ENCODE measurements at places on chromosomes 12 and 14.
A peak's percentile ranks its signal among the peaks of the same experiment; 100 is the strongest.

DNA sequence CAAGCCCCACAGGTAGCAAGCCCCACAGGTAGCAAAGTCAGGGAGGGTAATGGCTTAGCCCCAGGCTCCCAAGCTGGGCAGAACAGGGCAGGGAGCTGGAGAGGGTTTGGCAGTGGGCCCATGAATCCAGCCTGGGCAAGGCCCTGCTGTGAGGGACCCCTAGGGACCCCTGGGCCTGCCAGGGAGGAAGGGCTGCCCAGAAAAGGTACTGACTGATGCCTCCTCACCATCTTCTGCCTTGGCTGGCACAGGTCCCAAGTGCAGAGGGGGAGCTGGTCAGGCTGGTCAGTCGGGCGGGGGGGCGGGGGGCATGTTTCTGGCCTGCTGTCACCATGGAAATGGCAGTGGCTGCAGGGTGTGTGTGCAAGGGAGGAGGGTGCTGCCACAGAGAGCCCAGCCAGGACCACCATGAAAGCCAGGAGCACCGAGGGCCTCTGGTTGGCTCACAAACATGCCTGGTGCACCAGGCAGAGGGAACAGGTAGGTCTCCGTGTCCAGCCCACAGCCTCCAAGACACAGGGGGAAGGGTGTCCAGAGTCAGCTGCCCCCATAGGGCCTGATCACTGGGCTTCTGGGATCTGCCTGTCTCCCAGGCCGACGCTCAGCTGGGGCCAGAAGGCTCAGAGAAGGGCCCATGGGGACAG, 1.5 kb upstream of the CRIP2 start:
- DNase-seq: no peak

DNA sequence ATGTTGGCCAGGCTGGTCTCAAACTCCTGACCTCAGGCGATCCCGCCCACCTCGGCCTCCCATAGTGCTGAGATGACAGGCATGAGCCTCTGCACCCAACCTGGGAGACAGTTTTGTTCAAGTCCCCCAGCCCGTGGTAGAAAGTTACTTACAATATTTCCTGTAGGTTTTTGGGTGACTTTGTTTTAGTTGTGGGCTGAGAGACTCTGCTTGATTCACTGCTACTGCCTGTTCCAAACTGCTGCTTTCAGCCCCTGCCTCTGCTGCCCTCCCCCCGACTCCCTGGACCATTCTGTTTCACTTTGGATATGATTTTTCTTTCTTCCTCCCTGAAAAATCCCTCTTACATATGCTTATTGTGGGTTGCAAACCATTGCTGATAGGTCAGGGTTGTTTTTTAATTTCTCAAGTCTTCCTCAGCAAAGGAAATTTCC, 13.4 kb upstream of the PCNX1 start:
- DNase-seq: no peak

- DNase-seq: peak; percentile 62
Observed at GRCh38 chr12:132162508-132163031, 18.3 kb downstream of the NOC4L start.

DNA sequence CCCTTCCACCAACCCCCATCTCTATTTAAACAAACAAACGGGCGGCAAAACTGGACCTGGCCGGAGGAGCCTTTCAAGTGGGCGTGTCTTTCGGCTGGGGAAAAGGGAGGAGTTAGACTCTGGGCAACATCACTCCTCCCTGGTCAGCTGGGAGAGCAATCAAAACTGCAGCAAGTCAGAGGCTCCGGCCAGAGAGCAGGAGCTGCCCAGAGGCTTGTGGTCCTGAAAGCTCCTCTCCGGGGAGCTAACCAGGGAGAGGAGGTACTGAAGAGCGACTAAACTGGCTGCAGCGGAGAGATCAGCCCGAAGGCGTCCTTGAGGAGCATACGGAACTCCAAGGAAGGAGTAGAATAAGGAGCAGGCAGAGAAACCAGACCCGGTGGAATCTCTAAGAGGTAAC, at the start of gene NEUROD4:
Gene NEUROD4, plus strand, starts transcription at position 191 of the 400 bp plus-strand sequence. CDS start 6,466 bp downstream, outside the sequence.
- DNase-seq: peak; percentile 16

GRCh38 chr14:22408547-22408946, 180.5 kb downstream of the DAD1 start:
- DNase-seq: no peak

DNA sequence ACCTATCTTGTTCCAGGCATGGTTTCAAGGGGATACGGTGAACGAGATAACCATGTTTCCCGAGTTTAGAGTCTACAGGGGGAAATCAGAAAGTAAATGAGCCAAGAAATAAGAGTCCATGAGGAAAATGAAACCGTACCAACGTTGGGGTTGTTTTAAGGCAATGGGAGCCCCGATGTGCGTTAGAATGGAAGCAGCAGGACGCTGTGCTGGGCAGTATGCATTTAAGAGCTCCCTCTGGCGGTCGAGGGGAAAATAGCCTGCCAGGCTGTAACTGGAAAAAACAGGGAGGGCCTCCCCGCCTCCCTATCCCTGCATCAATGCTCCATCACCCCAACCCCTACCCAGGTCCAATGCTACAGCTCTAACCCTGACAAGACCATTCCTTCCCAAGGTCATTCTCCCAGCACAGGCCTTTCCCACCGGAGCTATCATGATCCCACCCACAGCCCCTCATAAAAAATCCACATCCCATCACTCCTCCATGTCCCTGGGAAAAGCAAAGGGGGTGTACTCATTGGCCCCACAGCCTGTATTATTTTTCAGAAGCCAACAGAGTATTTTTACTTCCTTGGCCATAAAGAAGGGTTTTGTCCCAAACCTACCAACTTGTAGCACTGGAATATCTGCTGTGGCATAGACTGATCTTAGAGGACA, 226.3 kb upstream of the NOS1 start:
- DNase-seq: no peak

- no peak for DNase-seq
Observed at GRCh38 chr14:23562822-23563472, 4.6 kb downstream of the AP1G2 start.

Data from AG09309 (cell line).